NCI-H748 treated with DMSO at 0.1 percent for 48 hours (cell line): ENCODE measurements at places on chromosomes 11 and 22.

DNA sequence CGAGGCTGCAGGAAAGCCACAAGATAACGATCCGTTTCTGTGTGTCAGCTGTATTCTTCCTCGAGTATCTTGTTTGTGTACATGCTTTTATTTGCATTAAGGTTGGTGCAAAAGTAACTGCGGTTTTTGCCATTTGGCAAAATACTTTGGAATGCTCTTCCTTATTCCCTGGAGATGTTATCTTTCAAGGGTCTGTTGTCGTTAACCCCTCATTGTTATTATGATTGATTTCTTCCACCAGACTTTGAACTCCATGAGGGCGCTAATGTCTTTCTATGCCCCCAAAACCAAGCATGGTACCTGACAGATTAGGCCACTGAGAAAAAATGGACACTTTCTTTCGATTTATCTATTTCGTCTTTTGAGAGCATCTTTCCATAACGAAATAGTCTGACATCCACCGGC is 563 bp upstream of the PSMA1 start:
- peak; percentile 46 for DNase-seq

DNA sequence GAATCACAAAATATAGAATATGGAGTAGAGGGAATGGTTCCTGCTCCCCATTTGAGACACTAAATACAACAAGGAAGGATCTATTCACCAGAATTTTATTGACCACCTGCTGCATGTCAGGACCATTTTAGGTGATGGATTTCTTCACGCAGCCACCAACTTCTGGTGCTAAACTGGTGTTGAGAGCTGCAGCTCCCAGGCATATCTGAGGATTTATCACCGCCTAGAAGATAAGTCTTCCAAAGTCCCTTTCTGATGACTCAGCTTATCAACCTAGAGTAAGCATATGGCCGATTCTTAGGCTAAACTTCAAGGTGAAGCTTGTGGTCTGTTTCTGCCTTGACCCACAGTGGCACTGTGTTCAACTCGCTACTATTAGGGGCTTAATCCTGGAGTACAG is 6.7 kb downstream of the DDI1 start:
- DNase-seq: no peak

DNA sequence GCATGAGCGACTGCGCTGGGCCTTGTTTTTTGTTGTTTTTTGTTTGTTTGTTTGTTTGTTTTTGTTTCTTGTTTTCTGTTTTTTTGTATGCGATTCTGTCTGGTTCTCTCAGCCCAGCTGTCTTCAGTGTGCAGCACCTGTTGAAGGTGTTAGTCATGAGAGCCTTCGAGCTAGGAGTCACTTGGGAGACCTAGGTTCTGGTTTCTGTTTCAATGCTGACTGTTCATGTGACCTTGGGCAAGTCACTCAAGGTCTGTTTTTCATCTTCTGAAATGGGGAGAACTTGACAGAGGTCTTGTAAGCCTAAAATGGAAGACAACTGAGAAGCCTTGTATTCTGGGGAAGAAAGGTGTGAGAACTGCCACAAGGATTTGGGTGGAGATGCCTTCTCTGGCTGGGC is 1.8 kb downstream of the DCPS start:
- no peak for DNase-seq

DNA sequence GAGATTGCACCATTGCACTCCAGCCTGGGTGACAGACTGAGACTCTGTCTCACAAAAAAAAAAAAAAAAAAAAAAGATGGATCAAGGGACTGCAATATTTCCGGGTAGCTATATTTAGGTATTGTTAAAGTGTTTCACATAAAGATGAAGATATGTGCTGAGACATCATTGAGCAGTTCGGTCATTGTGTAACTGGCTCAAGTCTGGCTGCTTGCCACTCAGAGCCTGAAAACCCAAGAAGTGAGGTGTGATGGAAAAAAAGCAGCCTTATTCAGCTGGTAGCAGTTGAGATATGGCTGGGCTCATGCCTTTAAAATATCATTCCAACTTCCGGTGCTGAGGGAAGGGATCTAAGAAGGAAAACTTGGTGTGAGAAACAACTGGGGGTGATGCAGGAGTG is 46.9 kb downstream of the LUZP2 start:
- no peak for DNase-seq

GRCh38 chr22:50150161-50151129 is 20.1 kb upstream of the PANX2 start:
- DNase-seq: no peak

DNA sequence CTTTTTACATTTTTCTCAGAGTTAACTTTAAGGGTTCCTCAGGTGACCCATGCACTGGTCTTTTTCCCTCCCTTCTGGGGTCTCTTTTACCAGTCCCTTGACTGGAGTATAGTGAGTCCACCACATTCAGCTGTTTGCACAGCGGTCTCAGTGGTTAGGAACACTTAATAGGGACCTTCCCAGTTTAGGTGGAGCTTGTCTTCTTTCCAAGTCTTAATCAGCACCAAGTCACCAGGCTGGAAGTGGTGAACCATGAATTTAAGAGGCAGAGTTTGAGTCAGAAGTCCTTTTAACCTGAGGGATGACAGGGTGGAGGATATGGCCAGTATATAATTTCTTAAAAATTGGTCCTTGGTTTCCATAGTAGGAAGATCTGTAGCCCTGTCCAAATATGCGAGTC is 349.7 kb upstream of the MPPED2 start:
- DNase-seq: no peak

GRCh38 chr11:59719556-59719955 is 5.9 kb upstream of the OR10V1 start:
- no peak for DNase-seq

DNA sequence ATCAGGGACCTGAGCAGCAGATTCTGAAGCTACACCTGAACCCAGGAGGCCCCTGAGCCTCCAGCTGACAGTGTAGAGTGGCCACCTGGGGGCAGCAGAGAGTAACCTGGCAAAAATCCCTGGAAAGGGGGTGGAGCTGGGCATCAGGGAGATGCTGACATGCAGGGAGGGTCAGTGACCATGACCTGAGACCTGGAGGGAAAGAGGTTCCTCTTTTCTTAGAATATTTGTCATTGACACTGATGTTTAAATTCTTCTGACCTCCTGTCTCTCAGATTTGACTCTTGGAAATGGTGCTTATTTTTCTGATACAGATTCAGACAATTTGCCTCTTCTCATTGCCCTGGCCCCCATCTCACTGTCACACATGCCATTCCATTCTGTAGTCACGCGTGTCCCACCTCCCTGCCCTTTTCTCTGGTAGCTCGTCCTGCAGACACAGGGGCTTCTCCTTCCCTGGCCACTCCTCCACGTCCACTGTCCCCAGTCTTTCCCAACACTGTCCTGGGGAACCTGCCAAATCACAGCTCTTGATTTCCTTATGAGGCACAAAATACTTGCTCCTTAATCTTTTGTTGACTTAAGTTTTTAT is 117.2 kb upstream of the IGLL5 start:
- DNase-seq: no peak

GRCh38 chr11:128871168-128871610 is 4.1 kb upstream of the KCNJ1 start:
- DNase-seq: no peak

DNA sequence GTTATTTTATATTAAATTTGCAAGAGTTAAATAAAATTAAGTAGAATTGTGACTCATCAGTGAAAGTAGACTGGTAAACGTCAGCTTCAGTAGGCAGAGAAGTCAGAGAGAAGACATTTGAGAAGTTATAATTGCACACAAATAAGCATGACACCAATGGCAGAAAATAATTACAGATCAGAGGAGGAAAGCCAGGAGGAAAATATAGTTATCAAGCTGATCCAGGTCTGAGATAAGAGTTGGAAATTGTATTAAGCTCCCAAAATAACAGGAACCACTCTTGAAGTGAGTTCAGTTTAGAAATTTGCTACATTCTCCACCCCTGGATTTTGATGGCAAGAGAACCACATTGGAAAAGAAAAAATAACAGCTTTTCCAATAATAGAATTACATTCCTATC is 533.8 kb upstream of the CHORDC1 start:
- no peak for DNase-seq

- peak; percentile 48 for DNase-seq
Observed at GRCh38 chr11:4826425-4826824, 5.3 kb downstream of the OR51F2 start.

DNA sequence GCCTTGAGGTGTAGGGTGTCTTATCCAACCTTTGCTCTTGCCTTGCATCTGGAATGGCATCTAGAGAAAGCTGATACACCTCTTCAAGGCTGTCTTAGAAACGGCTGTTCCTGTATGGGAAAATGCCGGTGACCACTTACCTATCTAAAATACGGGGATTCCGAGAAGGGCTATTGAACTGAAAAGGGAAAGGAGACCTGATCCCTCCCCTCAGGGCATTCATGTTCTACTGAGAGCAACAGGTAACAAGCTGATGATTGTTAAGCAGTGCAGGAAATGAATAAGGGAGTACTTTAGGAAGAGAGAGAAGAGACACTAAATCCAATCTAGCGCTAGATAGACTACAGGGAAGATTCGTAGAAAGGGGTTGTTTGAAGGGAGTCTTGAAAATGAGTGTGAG is 1388.1 kb downstream of the FAM181B start:
- DNase-seq: no peak
